ENCODE measurements at places on chromosomes 6 and 20.
A peak's percentile ranks its signal among the peaks of the same experiment; 100 is the strongest.

DNA sequence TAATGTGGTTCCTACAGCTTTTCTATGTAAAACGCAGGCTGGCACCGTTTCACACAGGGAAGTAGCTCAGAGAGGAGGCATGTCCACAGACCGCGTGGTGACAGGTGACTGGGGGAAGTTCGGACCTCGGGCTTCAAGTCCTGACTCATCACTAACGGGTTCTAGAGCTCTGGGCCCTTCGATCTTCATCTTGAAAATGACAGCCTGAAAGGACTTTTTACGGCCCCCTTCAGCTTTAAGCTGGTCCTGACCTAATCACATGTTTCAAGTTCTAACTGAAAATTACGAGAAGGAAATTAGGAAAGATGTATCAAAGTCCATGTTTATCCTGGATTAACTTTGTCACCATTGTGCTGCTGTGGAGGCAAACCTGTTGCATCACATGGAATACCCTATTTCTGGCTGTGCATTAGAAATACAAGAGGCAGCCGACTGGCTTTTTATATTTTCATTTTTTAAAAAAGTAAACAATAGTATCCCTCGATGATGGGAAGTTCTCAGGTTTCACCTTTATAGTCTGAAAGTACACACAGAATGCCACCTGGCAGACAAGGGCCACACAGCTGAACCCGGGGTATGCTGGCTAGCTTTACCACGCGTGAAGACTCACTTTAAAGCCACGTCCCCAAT is 2.0 kb downstream of the MAN1A1 start:
- peak; percentile 12 for DNase-seq

DNA sequence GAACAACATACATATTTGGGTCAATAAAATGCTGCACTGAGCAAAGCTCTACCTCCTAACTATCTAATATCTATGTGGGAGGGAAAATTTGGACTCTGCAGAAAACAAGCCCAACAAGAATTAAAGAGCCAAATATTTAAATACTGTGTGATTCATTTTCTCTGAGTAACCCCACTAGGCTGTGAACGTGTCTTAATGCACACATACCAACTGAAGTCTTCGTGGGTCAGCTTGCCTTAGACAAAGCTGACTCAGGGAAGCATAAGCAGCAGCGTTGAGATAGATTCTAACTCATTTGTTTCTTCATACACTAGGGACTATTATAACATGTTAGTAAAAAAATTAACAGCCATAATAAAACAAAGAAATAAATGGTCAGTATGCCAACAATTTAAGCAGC is 114.3 kb downstream of the GJA1 start:
- DNase-seq: no peak

DNA sequence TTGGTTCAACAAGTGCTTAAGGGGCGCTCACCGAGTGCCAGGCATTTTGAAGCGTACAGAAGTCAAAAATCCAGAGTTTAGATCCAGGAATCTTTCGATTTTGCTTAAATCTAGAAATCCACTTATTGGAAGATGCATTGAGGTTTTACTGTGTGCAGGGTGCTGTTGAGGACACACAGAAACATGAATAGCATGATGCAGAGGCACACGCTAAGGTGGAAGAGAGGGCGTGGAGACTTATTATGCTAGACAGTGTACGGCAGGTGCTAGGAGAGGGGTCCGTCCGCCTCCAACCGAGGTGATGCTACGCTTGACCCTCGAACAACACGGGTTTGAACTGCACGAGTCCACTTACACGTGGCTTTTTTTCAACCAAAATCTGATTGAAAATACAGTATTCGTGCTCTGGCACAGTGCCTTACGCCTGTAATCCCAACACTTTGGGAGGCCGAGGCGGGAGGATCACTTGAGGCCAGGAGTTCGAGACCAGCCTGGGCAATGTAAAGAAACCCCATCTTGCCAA is 1.0 kb upstream of the KIF13A start:
- no peak for DNase-seq

GRCh38 chr6:18477301-18477941 is 90.3 kb downstream of the RNF144B start:
- DNase-seq: no peak

DNA sequence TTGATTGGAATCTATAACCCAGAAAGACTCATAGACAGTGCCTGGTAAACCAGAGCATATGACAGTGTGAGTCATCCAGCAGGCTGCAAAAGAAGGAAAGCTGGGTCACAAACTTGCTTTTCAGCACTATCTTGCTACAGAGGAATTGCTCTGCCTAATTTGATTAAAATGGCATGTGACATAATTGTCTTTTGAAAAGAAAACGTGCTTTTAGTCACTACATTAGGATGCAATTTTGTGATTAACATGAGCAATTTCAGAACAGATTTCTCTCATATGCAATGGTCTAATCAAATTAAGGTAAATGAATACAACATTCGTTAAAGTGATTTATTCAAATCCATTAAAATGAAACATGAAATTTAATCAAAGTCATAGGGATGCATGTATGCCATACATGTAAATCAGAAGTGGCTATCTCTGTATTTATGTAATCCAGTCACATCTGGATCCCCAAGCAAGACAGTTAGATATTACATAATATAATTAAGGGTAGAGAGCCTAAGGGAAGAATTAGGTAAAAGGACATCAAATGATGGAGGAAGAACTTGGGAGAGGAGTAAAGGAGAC is 400.0 kb upstream of the HTR1E start:
- no peak for DNase-seq

DNA sequence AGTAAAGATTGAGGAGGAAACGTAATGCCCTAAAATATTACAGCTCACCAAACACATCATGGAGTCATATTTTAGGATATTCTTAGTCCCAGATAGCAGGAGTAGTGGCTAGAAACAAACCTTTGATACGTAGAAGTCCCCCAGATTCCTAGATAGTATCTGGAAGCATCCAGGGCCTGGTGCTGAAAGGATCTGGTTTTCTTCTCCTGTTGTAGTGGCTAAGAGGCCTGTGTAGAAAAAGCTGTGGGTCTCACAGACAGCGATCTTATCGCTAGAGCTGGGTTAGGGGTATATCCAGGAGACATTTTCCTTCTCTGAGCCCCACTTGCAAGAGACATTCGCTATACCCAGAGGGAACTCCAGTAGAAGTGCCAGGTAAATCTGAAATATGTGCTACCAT is 139.9 kb downstream of the KCNQ5 start:
- DNase-seq: no peak
